ENCODE measurements at places on chromosomes 3 and 15. TPM values are rescaled to one million over a fixed set of nuclear protein-coding genes. Genes with fewer than 3 reads are reported as not detected.

Gene SMAD6
- under 0.01 TPM for total RNA-seq

Gene ITIH1
- not detected for total RNA-seq

Gene TGM5
- 1.5 TPM for total RNA-seq

Gene GSK3B
- 89.9 TPM for total RNA-seq

Gene HRG
- not detected for total RNA-seq

Gene PSMD2
- total RNA-seq = 508 TPM

Gene PAK6
- total RNA-seq = 20.3 TPM

Gene CCR8
- not detected for total RNA-seq

Gene NANOGP8
- total RNA-seq = not detected

Gene CTXN2
- total RNA-seq = not detected

Gene CAMK2N2
- total RNA-seq = under 0.01 TPM

Gene CCR3
- 0.07 TPM for total RNA-seq

Gene SLC25A20
- total RNA-seq = 11.3 TPM

Gene DLL4
- under 0.01 TPM for total RNA-seq

Gene P2RY14
- total RNA-seq = not detected

Gene MUC13
- total RNA-seq = not detected

All from nasal cavity respiratory epithelium epithelial cell of viscerocranial mucosa (primary cell).